ENCODE measurements at places on chromosomes 7 and 10.
A peak's percentile ranks its signal among the peaks of the same experiment; 100 is the strongest.

- no peak for DNase-seq
These were observed 179.5 kb upstream of the TMEM106B start for GRCh38 chr7:12031638-12032037.

DNA sequence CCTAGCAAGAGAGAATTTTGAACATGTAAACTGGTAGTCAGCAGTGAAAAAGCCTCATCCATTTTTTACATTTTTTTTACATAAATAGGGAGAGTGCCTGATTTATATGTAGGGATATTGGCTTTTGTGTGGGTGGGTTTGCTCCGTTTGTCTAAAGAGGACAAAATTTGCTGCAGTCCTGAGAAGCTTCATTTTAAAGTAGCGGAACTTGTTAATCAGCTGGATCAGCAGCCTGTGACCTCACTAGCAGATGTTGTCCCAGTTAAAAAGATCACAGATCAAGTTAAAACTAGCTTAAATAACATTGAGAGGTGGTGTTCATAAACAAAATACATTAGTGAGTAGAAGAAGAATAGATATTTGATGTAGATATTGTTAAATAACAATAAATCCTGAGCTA is 2.6 kb downstream of the ATRNL1 start:
- no peak for DNase-seq

DNA sequence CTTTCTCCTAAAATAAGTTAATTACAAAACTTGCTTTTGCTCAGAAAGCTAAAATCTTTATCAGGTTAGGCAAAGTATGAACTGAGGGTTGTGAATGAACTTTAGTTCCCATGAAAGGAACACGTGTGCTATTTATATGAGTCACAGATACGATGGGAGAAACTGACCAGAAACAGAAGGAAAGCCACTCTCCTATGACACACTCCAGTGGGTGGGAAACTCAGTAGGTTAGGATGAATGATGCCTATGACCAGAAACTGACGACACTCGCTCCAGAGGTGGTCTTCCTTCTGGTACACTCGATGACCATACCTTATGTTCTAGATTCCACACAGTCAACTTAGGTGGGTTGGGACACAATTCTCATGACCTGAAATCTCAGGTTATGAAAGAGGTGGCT is 215.7 kb upstream of the INHBA start:
- no peak for DNase-seq

- DNase-seq: no peak
These were observed 355.1 kb upstream of the MKI67 start for GRCh38 chr10:128481152-128481840.

DNA sequence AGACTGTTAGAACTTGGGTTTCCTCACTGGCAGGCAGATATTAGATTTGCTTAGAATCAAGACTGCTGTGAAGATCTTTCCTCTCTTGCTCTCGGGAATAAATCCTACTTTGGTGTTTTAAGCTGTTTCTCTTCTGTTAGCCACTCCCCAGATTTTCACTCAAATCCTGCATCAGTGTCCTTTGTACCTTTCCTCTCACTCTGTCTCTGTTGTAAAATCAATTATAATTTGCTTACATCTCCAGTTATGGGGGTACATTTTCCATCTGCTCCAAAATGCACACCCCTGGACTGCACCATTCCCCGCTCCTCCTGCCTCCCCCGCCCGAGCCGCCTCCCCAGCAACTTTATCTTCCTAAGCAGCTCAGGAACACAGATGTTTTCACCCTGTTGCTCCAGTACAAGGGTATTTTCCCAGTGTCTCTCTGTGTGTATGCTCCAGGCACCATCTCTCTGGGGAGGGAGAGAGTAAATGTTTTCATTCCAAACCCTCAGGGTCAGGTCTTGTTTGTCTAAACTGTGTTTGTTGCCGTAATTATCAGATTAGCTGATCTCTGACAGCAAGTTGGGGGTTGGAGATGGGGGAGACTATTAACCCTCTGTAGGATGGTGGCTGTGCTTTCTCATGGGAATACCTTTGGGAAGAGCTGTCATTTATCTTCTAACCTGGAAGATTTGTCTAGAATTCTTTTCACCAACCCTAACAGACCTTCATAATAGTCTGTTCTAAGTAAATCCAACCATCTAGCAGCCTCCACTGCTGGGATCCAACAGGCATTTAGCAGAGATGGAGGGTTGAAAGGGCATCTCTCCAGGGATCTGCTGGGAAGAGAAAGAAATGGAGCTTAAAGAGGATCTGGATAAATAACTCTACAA is 20.4 kb upstream of the GOT1 start:
- DNase-seq: no peak

GRCh38 chr10:71878327-71879034 is 27.4 kb upstream of the PSAP start:
- no peak for DNase-seq

DNA sequence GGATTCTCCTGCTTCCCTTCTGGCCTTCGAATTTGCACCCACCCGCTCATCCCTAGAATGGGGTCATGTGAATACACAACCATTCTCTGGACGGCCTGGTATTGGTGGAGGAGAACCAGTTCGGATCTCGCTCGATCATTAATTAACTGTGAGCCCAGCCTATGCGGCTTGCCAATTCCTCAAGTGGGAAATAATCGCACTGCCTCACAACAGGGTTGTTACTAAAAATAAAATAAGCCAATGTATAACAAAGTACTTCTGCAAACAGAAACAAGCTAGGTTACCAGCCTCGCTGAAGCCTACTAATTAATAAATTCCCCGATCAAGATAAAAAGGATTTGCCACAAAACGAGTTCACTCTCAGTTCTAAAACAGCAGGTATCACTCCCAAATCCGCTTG is 16.2 kb downstream of the CTBP2 start:
- DNase-seq: no peak

- no peak for DNase-seq
These were observed 11.3 kb downstream of the ACADSB start for GRCh38 chr10:123019941-123020703.

DNA sequence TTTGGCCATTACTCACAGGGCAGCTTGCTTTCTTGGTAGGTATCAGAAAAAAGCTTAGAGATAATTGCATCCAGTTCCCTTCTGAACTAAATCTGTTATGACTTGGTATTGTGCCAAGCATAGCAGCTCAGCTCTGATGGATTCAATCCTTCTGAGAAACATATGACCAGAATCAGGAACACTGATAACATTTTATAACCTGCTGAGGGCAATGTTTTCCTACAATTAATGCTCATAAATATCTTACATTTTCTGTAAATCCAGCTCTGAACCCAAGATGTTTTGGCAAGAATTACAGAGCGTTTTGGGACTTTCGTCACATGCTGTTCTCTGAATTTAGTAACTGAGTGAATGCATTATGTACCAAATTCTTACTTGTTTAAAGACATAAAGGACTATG is 167.8 kb downstream of the KIF20B start:
- no peak for DNase-seq

GRCh38 chr10:79209831-79210230 is 137.4 kb upstream of the PPIF start:
- DNase-seq: no peak

DNA sequence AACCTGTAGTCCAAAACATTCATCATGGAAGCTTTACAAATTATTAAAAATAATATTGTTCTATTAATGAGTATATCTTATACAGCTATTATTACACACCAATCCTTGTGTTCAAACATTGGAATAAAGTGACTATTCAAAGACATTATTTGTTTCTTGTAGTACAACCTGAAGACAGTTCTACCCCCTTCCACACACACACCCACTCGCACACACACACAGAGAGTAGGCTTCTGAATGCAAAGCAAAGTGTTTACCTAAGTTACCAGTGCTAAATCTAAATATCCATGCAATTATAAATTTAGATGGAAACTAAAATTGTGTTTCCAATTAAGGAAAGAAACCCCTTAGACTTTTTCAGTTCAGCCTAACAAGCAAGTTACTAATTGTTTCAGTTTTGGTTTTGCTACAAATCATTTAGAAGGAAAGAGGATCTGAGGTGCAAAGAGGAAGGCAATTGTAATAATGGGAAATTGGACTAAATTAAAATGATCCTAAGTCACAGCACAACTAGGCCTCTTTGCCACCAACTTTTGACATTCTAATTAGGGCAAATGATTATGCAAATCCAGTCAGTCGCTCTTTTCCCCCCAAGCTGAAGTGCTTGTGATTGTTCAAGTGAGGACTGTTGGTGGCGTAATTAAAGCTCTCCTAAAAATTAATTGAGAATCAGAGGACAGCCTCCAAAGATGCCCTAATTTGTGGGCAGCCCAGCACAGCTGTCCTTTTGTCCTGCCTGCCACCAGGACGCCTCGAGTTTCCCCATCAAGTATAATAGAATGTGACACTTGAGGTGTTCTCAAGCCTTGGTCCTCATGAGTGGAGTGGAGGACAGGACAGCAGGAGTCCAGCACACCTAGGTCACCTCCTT is 19.9 kb upstream of the ATOH7 start:
- no peak for DNase-seq

- DNase-seq: no peak
These were observed 20.0 kb upstream of the LRRC17 start for GRCh38 chr7:102892631-102893278.

DNA sequence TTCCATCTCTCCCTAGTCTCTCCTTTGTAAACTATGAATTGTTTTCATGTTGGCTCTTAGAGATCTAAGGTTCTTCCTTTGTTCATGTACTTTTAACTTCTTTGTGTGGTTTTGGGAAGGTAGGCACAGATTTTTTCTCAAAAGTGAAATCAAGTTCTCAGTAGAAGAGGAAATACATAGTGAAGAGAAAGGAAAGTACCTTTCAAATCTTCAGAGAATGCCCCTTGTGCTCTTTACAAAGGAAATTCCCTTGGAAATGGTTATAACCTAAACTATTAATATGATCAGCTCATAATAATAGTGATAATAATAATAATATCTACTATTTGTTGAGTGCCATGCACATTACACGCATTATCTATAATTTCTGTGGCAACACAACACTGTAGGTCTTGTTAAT is 318.5 kb downstream of the PRPF18 start:
- DNase-seq: no peak

DNA sequence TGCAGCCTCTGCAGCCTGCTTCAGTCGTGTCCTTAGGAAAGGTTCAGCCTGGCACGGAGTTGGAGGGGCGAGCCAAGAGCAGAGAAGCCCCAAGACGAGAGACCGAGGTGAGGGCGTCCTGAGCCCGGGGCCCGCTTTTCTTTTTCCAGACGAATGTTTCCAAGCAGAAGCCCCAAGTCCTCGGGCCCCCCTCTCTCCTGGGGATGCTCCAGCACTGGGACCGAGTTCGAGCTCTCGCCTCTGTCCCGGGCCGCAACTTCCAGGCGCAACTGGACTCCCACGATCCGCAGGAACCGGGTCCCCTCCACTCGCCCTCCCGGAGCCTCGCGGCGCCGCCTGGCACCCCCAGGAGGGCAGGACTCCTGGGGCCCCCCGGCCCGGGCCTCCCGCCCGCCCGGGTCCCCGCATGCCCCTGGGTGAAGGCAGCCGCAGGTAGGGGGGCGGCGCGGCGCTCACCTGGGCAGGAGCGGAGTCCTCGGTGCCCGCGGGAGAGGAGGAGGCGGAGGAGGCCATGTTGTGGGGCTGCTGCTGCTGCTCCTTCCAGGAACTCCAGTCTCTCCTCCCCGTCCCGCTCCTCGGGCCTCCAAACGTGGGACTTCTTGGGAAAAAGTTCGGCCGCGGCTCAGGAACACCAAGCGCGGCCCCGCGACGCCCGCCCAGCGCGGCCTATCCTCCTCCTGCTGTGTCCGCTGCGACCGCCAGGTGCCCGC is 45.3 kb upstream of the CDK1 start:
- DNase-seq: peak; percentile 55

DNA sequence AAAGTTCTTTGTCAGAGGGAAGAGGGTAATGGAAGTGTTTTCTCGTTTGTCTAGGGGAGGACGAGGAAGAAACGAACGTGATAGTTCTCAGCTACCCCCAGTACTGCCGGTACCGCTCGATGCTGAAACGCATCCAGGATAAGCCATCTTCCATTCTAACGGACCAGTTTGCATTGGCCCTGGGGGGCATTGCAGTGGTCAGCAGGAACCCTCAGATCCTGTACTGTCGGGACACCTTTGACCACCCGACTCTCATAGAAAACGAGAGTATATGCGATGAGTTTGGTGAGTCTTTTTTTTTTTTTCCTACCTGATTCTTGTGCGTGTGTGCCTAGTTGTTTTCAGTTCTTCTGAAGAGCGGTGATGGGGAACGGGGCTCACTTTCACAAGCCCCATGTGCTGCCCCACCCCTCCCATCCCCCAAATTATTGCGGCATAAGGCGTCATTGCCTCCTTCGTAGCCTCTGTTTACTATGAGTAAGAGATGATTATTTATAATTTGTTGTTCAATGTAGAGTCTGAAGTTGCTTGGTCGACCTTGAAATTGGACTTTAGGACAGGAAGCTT is 98.6 kb downstream of the ARID5B start:
- DNase-seq: no peak

DNA sequence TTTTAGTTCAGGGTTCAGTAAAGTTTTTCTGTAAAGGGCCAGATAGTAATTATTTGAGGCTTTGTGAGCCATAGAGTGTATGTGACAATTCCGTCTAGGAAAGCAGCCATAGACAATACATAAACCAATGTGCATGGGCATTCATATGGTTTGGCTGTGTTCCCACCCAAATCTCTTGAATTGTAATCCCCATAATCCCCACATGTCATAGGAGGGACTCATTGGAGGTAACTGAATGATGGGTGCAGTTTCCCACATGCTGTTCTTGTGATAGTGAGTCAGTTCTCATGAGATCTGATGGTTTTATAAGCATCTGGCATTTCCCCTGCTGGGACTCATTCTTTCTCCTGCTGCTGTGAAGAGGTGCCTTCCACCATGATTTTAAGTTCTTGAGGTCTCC is 29.9 kb downstream of the SEC61G start:
- no peak for DNase-seq

- no peak for DNase-seq
These were observed 252.5 kb downstream of the TNS3 start for GRCh38 chr7:47329320-47329926.
